Activated T-cell treated with anti-CD3 and anti-CD28 coated beads, Interleukin-2, amount 50 U/mL, for 48 hours (primary cell): ENCODE measurements at places on chromosomes 7 and 10.

GRCh38 chr7:125468855-125469174 is 539.2 kb upstream of the POT1 start:
- DNase-seq: no peak

- no peak for DNase-seq
Observed at GRCh38 chr10:15123749-15124184, 26.6 kb downstream of the RPP38 start.

DNA sequence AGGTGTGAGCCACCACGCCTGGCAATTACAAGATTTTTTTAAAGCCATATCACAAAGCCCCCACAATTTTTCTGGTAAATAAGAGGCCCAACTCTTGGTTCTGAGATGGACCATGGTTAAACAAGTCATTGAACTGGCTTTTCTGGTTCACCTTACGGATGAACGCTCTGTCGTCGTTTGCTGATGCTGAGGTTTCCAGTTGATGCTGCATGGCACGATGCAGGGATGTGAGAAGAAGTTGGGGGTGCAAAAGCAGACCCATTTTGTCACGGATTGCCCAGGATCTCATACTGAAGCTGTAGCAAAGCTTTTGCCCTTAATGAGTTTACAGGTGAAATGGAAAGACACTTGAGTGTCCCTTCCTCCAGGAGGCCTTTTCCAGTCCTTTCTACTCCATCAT is 2.0 kb upstream of the IL2RA start:
- peak; percentile 18 for DNase-seq

DNA sequence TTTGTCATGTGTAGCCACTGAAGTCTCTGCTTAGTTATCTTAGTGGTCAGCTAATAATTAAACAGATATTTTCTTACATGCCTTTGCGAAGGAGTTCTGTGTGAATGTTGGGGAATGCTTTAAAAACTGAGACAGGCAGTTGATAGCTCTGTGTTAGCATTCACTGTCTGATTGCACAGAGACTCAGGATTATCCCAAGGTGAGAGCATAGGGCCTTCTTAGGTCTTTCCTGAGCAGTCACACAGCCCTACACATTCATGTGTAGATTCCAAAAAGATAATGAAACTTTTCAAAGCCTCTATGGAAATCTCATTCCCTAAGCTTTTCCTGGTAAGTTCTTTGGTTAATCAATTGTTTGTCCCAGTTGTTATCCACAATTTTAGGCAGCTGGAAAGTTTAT is 67.7 kb downstream of the CASD1 start:
- DNase-seq: no peak
